Urinary bladder (tissue), 4 donors: ENCODE measurements at places on chromosomes 2 and 18. TPM values are rescaled to one million over a fixed set of nuclear protein-coding genes. Genes with fewer than 3 reads are reported as not detected.

Gene CTAGE1
- polyA plus RNA-seq: not detected

Gene CAPN14
- polyA plus RNA-seq: 0.44 TPM

Gene RGPD4
- polyA plus RNA-seq: 0.03 TPM

Gene GBX2
- polyA plus RNA-seq: not detected

Gene QPCT
- polyA plus RNA-seq: 11.4 TPM

Gene PKDCC
- polyA plus RNA-seq: 247 TPM

Gene NYAP2
- 0.01 TPM for polyA plus RNA-seq

Gene ARHGAP25
- 4.4 TPM for polyA plus RNA-seq

Gene HOXD12
- 0.09 TPM for polyA plus RNA-seq

Gene CRACDL
- polyA plus RNA-seq: 6.2 TPM

Gene DNAJC5G
- polyA plus RNA-seq: not detected

Gene GKN1
- 0.47 TPM for polyA plus RNA-seq

Gene GPC1
- 53.8 TPM for polyA plus RNA-seq

Gene MARS2
- 3.7 TPM for polyA plus RNA-seq

Gene EN1
- not detected for polyA plus RNA-seq

Gene STON1
- 57.0 TPM for polyA plus RNA-seq

Gene DIPK1C
- polyA plus RNA-seq: 0.22 TPM

Gene MATN3
- 2.0 TPM for polyA plus RNA-seq

Gene PLCD4
- 28.4 TPM for polyA plus RNA-seq

Gene ANKRD53
- polyA plus RNA-seq: 2.9 TPM

Gene TEX261
- polyA plus RNA-seq: 44.4 TPM

Gene UCN
- 1.5 TPM for polyA plus RNA-seq
